ENCODE measurements at places on chromosomes 6 and 20. TPM values are rescaled to one million over a fixed set of nuclear protein-coding genes. Genes with fewer than 3 reads are reported as not detected.

- no peak for DNase-seq
These were observed 10.1 kb downstream of the PKHD1 start for GRCh38 chr6:52077180-52077884.

GRCh38 chr20:17967521-17968365 is 851 bp downstream of the SNX5 start:
- DNase-seq: no peak

ZNF337 gene
- total RNA-seq: 11.4 TPM

GRCh38 chr6:127980996-127981395 is 80.1 kb upstream of the THEMIS start:
- no peak for DNase-seq

DNA sequence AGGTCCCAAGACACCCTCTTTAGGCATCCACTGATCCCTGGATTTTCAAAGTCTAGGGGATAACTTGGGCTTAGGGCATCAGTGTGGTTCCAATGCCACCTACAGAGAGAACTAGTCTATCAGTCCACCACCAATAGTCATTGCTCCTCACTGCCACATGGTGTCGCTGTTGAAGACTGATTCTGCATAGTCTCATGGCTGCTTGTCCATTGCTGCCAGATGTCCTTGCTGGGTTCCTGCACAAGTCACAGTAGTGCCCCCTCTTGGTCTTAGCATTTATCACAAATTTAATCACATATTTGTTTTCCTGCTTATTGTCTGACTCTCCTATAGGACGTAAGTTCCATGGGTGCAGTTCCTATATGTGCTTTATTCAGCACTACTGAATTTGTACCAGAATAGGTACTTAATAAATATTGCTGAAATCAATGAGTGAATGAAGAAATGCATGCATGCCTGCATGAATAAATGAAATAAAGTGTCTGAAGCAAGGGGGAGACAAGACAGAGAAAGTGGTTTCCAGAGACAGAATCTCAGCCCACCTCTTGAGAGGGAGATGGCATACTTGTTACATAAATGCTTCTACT is 45.9 kb upstream of the RALY start:
- peak; percentile 89 for DNase-seq

DNA sequence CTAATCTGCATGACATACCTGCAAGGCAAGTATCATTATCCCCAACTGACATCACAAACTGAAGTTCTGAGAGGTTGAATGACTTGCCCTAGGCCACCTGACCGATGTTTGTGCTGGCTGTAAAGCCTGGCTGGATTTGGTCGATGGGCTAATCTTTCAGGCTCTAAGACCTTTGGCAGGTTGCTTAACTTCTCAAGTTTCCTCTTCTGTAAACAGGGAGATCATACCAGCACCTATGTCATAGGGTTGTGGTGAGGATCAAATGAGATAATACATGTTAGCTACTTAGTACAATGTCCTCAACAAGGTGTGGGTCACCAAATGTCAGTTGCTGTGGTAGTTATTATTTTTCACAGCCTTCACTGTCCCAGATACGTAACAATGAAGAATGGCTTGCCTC is 14.2 kb downstream of the ANKRD66 start:
- DNase-seq: no peak

- no peak for DNase-seq
These were observed 151.1 kb downstream of the TMEM242 start for GRCh38 chr6:157172231-157172701.

SMLR1 gene
- total RNA-seq: not detected

DNA sequence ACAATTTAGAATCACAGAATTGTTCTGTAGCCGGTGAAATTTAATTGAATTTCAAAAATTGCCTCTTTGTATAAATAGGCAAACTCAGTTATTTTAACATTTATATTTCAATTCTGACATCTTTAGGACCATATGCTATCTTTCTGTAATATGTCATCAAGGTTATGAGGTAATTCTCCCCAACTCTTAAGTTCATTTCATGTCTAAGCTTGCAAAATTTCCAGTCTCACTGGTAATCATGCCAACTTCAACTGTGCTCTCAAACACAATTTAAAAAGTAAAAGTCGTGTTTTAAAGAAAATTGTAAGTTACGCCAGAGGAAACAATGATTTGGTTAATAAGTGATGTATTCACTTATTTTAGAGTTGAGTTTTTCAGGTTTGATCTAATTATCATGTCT is 1.4 kb downstream of the NCOA7 start:
- no peak for DNase-seq

DNA sequence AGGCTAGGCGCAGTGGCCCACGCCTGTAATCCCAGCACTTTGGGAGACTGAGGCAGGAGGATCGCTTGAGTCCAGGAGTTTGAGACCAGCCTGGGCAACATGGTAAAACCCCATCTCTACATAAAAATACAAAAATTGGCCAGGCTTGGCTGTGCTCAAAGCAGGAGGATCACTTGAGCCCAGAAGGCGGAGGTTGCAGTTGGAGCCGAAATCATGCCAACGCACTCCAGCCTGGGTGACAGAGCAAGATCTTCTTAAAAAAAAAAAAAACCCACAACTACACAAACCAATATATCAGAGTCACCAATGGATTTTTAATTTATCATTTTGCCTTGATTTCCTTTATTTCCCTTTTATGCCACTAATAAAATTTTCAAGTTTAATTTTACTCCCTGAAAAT is 9.3 kb downstream of the MAP3K5 start:
- DNase-seq: no peak

DNA sequence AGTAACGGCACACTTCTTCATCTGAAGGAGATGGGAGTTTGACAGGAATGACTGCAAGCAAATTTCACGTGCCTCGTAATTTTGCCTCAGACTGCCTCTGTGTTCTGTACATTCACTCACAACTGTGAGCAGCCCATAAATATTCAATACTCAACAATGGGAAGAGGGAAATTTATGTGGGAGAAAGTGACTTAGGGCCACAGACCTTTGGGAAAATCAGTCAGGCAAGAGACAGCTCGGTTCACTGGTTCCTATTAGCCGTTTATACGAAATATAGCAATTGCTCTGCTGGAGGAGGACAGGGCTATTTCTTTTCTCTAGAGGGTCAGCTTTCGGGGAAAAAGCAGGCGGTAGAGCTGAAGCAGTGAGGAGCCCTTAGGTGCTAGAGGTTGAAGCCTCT is 28.0 kb downstream of the OPN5 start:
- no peak for DNase-seq

DNA sequence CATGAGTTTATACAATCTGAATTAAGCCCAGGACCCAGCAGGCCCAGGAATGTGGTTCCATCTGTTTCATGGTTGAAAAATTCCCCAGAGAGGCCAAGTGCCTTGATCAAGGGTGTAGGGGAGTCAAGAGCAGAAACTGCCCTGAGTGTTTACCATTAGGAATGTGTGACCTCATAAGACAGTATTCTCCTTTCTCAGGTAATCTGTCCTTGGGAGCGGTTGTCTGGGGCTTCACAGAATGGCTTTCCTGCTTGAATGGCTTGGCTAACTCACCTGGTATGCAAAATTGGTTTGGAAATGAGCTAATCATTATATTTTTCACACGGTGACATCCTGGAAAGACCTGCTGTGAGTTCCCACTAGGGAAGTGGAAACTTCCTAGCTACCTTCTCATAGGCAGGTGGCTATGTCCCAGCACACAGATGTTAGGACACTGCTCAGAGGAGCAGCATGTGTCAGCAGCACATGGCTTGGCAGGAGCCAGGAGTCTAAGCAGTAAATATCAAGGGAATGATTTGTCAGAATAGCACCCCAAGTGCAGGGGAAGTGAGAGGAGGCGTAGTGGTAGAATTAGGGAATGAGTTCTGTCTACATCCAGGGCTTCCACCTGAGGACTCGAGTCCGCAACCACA is 17.7 kb downstream of the CLIC5 start:
- no peak for DNase-seq

DNA sequence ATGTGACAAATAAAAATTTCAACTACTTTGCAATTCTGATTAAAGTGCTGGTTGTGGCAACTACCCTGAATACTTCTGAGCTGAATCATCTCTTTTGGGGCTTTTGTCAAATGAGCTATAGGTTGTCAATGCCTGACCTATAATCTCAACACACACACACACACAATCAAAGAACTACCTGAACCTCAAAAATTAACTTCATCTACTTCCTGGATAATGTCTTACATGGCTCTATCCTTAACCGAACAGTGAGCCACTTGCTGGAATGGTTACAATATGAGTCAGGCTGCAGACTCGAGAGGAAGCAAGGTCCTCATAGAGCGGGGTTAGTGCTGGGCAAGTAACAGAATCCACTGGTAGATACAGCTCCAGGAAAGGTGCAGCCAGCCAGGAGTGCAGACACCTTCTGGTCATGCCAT is 70.6 kb upstream of the DST start:
- DNase-seq: peak; percentile 77

- peak; percentile 57 for DNase-seq
These were observed 1.8 kb downstream of the RIPOR2 start for GRCh38 chr6:24933868-24934401.

GRCh38 chr20:2801286-2801728 is 880 bp upstream of the CPXM1 start:
- no peak for DNase-seq

GRCh38 chr6:6494677-6495076 is 93.8 kb upstream of the LY86 start:
- DNase-seq: peak; percentile 49

PAQR8 gene
- 5.9 TPM for total RNA-seq

DNA sequence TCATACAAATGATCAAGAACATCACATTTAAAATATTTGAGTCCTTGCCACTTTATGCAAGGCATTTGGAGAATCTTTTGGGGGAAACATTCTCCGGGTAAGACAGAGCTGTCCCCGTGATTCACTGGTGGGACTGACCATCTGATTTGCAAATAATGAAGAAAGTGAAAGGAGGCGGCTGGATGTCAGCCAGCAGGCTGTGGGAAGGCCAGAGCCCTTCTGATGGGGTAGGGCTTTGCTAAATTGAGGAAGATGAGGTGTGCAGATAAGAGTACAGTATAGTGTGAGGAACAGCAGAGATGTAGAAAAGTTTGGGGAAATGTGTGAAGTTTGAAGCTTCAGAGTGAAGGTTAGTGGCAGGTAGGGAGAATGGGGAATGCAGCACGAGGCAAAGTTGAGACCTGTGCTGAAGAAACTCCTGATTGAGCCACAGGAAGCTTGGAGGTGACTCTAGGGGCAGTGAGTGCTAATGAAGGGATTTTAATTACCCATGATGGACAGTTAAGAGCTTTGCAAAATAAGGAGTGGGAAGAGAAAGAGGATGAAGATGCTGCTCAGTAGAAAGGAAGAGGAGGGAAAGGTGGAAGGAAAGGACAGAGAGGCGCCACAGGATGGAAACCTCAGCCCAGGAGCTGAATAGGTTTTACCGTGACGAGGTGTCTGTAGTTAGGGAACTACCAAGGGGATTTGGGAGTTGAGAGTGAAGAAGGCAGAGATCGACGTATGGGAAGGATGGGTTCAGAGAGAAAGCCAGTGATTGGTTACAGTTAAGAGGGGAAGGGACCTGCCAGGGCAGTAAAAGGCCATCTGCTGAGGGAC is 68.7 kb downstream of the SNX9 start:
- no peak for DNase-seq

DNA sequence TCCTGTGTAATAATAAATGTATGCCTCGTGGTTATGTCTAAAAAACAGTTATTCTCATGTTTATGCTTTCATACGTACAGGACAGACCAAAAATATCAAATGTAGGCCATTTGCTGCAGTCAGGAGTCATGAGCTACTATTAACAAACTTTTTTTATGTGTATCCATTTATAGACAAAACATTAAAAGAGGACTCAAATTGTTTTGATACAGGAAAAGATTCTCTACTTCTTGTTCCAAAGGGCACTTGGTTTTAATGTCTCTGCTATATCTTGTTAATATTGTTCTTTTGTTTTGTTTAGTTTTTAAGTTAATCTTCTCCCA is 155.2 kb downstream of the ZDHHC14 start:
- no peak for DNase-seq

DNA sequence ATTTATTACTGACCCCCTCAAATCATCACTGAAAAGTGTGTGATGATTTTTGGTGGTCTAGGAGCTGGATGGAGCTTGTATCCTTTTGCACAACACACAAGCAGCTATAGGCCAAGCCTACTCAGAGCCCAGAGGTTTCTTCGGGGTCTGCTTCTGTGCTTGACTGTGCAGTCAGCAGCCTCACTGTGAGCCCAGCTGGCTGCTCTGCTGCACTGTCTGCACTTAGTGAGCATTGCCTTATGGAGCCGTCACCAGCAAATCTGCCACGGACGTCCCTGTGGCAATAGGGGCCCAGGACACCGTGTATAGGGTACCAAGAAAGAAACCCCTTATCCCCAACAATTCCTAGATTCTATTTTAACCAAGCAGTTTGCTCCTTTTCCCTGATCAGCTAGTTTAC is 38.6 kb upstream of the GMPR start:
- no peak for DNase-seq

PRR18 gene
- total RNA-seq: not detected

ALDH8A1 gene
- 1.4 TPM for total RNA-seq

DNA sequence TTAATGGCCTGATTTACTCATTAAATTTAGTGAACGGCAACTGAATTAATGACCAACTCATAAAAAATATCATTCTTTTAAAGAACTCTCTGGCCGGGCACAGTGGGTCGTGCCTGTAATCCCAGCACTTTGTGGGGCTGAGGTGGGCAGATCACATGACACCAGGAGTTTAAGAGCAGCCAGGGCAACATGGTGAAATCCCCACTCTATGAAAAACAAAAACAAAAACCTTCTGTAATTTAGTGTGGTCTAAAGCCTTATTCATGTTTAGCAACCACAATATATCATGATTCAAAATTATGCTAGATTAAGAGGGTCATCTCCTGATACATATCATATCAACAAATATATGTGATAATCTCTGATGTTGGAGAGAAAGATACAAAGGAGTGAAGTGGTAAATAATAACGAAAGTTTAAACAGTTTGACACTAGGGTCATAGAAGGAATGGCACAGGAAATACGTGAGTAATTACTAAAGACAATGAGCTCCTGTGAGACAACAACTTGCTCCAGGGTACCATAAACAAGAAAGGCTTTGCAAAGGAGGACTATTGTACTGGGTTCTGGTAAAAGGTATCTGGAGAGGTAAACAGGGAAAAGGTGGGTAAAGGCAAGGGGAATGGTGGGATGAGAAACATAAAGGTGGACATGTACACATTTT is 5.7 kb downstream of the ELOVL4 start:
- DNase-seq: no peak

DNA sequence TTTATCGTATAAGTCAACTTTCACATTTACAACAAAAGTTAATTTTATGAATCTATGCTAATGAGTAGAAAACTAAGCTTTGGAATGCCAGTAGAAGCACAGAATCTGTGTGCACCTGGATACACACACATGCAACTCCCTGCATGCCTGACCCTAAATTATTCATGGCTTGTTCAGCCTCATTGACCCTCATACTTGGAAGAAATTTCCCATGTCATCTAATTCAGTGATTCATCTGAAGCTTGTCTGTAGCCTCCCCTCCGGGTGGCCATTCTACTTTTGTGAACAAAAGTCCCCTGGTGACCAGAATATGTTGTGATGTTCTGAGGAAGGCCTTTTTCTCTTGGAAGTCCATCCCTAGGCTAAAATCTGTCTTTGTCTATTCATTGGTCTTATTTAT is 1078.4 kb downstream of the KIF16B start:
- no peak for DNase-seq

- DNase-seq: no peak
These were observed 103.6 kb downstream of the NOL4L start for GRCh38 chr20:32481311-32482142.

GRCh38 chr20:49677777-49678758 is 35.6 kb downstream of the B4GALT5 start:
- no peak for DNase-seq

TRAPPC3L gene
- not detected for total RNA-seq

GRCh38 chr6:53426667-53427270 is 78.0 kb upstream of the ELOVL5 start:
- DNase-seq: no peak

INSM1 gene
- 0.07 TPM for total RNA-seq

- no peak for DNase-seq
These were observed 92.7 kb downstream of the FARS2 start for GRCh38 chr6:5353971-5354370.
